ENCODE measurements at places on chromosomes 11 and 22.

DNA sequence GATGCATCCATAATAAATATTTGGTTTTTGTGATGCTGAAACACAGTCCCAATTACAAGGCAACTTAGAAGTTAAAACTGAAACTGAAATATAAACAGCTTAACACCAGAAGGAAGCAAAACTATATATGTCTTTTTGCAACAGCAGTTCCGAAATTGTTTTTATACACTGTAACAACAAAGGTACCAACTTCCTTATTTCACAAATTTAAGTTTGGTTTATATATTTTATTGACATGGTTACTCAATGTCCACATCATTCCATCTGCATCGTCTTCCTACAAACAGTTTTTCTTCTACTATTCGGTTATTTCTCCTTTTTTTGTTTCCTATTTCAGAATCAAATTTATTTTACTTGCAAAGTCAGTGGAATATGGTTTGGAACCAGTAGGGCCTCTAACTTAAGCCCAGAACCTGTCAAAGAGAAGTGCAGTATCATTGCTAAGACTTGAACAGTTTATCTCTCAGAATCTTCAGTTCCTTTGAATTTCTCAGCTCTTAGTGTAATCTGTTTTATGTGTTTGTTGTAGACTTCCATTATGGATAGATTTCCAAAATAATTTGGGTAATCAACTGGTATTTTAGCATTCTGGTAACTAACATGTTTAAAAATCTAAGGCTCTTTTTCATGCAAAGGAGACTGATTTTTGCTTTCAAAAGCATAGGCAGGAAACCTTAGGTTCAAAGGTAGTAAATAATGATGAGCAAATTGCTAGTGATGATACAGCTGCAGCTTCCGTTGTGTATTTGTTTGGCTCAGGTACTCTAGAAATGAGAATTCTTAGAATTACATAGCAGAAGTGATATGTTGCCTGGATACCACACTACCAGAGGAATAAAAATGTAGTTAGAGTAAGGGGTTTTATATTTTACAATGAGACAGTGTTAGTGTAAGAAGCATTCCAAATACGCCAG is 8.2 kb upstream of the HSPA8 start:
- DNase-seq: no peak

DNA sequence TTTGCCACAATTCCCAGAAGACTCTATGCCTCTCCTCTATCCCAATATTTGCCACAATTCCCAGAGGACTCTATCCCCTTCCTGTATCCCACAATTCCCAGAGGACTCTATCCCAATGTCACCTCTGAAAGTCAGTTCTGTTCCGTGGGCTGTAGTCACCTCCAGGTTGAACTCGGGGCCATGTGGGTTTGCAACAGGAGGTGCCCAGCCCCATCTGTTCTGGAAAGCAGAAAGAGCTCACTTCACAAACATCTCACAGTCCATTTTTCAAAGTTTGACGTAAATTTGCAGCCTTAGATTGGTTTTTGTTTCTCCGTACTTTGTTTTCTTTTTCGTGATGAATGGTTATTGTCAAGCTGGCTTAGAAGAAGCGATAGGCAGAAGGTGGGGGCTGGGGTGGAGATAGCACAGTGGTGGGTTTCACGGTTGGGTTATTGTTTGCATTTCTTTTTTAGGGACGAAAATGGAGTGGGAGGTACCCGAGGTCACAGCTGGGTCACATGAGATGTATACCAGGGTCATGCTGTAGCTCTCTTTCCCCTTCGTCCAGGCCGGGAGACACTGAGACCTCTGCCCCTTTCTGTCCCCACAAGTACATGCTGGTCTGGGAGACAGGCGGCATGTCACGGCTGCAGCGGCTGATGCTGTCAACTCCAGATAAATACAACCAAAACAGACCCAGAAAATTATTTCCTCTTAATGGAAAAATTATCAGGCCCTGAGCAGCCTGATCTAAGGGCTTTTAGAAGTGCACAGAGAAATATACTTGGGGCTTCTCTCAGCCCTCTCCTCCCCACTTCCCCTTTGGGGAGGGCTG is 374.5 kb downstream of the CADM1 start:
- no peak for DNase-seq

DNA sequence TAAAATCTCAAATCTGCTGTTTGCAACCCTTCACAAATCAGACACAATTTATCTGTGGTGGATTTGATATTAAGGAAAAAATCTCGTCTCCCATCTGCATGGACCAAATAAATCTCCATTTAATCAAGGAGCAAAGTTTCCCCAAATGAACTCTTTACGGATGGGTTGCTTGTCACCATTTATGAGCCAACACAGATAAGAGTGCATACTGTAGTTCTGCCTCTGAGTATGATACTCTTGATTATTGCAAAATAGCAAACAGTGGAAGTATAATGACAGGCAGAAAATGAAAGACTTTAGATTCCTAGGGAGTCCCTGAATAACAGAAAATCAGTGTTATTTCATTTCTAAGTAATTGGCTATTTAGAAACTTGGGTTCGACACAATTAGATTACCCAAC is 1395.9 kb downstream of the FAM181B start:
- no peak for DNase-seq

DNA sequence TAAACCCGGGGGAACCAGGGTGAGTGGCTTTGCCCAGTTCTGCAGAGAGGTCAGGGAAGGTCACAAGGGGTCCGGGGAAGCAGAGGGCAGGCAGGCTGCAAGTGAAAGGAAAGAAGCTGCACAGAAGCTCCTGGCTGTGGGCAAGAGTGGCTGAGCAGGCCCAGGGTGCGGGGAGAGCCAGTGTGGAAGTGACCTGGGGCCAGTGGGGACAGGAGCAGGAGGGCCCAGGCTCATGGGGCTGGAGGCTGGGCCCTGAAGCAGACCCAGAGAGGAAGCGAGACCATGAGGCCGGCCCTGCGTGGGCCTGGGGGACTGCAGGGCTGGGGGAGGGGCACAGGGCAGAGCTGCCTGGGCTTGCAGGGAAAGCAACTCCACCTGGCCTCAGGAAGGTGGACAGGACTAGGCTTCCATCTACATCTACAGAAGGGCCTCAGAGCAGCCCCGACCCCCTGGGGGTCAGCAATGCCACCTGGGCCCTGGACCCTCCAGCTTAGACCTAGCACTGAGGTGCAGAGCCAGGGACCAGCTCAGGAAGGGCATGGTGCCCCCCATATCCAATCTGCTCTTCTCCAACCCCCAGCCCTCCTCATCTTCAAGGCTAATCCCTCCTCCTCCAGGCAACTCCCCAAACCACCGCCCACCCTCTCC is 11.6 kb downstream of the IGF2 start:
- no peak for DNase-seq

- no peak for DNase-seq
These were observed 67.4 kb upstream of the CLTCL1 start for GRCh38 chr22:19358703-19359553.

- DNase-seq: peak; percentile 52
These were observed 203.2 kb downstream of the CSNK2A3 start for GRCh38 chr11:11149671-11150459.

DNA sequence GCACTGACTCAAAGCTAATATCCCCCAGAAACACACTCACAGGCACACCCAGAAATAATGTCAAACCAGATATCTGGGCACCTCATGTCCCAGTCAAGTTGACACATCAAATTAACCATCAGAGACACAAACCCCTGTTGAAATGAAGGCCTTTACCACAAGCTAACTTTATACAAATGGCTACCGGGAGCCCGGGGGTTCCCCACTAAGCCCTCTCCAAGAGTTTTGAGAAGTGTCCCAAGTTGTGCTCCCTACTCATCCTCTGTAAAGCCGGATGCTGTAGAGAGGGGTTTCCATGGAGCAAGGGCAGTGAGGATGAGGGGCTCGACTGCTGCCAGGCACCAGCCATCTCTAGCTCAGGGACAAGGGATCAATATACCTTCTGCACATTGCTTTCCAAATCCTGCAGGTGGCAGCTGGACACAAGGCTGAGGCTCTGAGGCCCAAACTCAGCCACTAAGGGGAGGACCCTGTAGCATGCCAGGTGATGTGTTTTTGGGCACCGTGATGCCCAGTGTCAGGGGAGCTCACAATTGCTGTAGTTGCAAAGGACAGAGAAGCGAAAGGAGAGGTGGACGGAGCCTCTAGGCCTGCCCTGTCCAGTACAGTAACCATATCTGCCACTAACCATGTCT is 145.7 kb downstream of the TTC17 start:
- DNase-seq: no peak

DNA sequence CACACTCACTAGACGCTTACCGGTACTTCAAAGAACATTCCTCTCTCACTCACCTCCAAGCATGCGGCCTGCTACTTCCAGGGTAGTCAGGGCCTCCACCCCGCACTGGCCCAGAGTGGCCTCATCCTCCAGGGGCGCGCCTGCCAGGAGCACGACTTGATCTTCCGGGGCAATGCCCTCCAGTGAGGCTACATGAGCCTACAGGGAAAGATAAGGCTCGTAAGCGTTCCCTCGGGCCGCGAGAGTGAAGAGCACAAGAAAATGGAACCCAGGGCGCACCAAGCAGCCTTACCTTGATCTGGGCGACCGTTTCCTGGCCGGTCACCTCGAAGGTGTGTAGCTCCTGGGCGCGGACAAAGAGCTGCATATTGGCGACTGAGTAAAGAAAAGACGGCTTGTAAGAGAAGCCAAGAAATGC is 478 bp downstream of the FAU start:
- DNase-seq: no peak

GRCh38 chr11:32659672-32660071 is 76.0 kb downstream of the EIF3M start:
- DNase-seq: no peak

GRCh38 chr11:31449040-31449439 is 60.4 kb downstream of the IMMP1L start:
- no peak for DNase-seq

DNA sequence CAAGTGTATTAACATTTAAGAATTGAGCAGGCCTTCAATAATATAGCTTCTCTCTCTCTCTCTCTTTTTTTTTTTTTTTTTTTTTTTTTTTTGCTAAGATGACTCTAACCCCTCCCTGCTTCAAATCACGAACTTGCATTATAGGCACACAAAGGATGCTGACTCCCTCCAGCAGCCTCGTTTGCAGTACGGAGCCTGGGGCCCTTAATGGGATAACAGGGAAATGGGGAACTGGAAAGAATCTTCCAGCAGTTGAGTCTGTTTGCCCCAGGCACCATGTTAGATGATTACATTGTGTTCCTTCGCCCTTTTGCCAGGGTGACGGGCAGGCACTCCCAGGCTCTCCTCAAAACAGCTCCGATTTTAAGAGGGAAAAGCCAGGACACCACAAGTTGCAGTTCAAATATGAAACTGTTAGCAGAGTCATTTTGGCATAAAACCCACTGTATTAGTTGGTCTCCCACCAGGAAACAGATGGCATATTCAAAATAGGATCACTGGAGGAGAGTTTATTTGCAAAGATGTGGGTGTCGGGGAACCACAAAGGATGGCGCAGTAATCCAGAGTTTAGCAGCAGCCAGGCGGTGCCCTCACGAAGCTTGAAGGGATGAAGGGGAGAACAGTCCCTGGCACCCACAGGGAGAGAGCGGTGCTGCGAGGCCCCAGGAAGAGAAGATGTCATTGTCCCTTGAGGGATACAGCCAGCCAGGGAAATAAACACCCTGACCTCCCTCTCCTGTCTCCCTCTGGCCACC is 26.5 kb upstream of the TREH start:
- DNase-seq: no peak

- DNase-seq: no peak
These were observed 53.6 kb downstream of the BCR start for GRCh38 chr22:23233752-23234408.

- no peak for DNase-seq
These were observed 66.6 kb upstream of the B3GAT1 start for GRCh38 chr11:134478611-134479010.

GRCh38 chr11:45655347-45655756 is 10.1 kb downstream of the CHST1 start:
- peak; percentile 50 for DNase-seq

DNA sequence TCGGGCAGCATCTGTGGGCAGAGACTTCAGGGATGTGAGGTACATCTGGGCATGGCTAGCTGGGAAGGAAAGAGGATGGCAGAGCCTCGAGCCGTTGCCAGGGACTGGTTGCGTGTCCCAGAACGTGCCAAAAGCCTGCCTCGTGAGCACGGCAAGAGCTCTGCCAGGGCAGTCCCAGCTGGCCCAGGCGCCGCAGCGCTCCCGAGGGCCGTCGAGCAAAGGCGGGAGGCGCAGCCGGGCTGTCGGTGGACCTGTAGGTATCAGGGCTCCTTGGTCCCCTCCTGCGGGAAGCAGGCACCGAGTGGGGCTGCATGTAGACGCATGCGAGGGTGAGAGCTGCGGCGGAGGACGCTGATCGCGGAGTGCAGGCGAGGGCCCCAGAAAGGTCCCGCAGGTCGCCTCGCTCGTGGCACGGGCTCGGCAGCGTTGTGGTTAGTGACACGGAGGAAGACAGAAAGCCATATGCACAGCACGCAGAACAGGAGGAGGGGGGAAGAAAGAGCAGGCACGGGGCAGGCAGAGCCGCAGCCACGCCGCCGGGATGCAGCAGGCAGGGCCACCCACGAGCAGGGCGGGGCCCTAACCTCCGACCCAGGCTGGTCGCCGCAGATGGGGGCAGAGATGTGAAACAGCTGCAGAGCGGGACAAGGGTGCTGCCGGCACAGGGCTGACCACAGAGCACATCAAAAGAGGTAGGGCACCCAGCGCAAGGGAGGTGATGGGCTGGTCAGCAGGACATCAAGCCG is 18.0 kb downstream of the LSP1 start:
- peak; percentile 42 for DNase-seq

GRCh38 chr11:1844221-1845094 is 5.7 kb downstream of the TNNI2 start:
- no peak for DNase-seq

- DNase-seq: no peak
These were observed 67.7 kb downstream of the TBC1D22A start for GRCh38 chr22:46829941-46830715.

GRCh38 chr11:30917859-30918478 is 331.8 kb upstream of the MPPED2 start:
- no peak for DNase-seq

- DNase-seq: no peak
These were observed 6.4 kb downstream of the NPTXR start for GRCh38 chr22:38837414-38837928.

GRCh38 chr11:7251836-7252682 is at the start of gene SYT9:
Gene SYT9 (plus strand): TSS chr11:7251904. CDS start chr11:7252187, 283 bp downstream.
- DNase-seq: no peak

GRCh38 chr11:123373754-123374621 is 56.1 kb upstream of the GRAMD1B start:
- no peak for DNase-seq

Measured in T-helper 9 cell (primary cell).